NCI-H146 (cell line): ENCODE measurements at places on chromosomes 3 and 15.

- peak; percentile 40 for DNase-seq
Measured at GRCh38 chr3:89577637-89578530, 470.5 kb downstream of the EPHA3 start.

- DNase-seq = no peak
Measured at GRCh38 chr3:34035775-34036174, 237.3 kb downstream of the PDCD6IP start.

- DNase-seq = peak; percentile 19
Measured at GRCh38 chr15:63370764-63371163, 10.9 kb downstream of the CA12 start.

DNA sequence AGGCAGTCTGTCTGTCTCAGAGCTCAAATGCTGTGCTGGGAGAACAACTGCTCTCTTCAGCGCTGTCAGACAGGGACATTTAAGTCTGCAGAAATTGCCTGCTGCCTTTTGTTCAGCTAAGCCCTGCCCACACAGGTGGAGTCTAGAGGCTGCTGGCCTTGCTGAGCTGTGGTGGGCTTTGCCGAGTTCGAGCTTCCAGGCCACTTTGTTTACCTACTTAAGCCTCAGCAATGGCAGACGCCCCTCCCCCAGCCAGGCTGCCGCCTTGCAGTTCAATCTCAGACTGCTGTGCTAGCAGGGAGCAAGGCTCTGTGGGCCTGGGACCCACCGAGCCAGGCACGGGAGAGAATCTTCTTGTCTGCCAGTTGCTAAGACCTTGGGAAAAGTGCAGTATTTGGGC lies 25.0 kb upstream of the RPP14 start:
- DNase-seq = no peak

DNA sequence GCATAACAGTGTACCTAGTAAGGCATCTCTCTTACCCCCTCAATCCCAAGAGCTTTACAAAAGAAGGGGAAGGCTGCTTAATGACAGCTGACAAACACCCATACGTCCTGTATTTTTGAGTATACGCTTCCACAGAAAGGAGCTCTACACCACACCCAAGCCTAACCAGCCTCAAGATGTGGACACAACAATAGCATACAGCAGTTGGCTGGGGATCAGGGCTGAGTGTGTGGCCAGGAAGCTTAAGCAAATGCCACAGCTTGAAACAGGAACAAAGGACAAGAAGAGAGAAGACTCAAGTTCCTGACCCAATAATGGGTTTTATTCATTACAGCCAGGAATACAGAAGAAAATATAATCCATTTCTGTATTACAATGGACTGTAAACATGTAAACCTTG lies 6.9 kb downstream of the HEXA start:
- no peak for DNase-seq

DNA sequence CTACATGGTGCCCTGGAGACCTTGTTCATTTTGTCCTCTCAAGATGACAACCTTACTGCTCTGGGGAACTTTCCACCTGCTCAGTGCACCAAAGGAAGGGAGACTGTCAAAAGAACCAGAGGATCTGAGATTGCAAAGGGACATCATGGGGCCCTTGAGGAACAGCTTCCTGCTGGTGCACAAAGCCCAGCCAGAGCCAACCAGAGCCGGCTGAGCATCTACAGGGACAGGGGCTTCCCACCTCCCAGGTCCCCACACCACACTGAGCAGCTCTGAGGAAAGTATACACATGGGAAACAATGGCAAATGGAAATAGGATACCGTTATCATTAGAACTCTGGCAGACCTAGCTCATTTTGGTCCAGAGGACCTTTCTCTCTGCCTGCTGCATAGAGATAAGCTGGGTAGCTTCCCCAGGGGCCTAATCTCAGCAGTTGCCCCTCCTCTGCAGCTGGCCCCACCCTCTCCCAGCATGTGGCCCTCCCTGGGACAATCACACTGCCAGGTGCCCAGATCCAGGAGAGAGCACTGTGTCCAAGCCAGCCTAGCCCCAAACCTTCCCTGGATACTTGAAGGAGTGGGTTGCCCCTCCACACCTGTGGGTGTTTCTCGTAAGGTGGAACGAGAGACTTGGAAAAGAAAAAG lies 123.4 kb upstream of the PRR20G start:
- DNase-seq = peak; percentile 49

DNA sequence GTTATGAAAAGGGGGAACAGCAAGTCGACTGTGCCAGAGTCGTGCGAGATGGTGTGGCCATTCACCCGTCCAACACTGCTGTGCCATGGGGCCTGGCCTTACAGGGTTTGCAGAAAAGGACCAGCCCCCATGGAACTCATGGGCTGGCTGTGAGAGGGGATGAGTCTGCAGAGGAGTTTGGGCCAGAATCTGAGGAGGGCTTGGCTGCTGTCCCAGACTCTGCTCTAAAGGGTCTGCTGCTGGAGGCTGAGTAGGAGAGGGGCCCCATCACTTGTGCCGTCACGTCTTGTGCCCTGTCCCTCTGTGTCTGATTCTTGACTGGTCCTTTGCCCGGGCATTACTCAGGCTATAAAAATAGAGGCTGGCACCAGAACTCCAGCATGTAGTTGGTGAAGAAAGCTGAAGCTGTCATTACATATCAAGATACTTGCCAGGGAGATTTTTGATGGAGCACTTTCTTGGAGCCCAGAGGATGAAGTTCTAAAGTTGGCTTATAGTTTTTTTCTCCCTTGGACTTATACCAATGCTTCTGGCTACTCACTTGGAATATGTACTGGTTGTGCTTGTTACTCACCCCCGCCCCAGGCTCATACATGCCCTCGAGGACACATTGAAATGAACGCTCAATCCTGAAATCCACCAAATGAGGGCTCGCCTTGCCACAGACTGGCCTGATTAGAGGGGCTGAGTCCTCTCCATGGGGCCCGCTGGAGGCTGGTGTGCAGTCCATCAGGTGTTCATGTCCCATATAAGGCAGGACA lies 10.2 kb downstream of the PXYLP1 start:
- no peak for DNase-seq

DNA sequence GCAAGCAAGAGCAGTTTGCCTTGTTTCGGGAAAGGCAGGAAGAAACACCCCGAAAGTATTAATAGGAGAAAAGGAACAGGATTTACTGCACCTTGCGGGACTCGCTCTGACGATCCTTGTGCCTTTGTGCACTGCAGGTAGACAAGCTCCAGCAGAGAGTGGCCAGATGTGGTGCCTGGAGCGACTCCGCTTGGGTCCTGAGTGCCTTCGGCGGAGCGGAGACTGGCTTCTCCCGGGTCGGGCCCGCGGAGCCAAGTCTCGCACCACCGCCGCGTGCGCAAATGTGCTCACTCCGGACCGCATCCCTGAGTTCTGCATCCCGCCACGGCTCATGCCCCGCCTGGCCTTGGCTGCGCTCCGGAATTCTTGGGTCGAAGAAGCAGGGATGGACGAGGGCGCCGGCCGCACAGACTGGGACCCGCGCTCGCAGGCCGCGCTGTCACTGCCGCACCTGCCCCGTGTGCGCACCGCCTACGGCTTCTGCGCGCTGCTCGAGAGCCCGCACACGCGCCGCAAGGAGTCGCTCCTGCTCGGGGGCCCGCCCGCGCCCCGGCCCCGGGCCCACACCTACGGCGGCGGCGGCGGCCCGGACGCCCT lies 769 bp downstream of the C2CD4A start:
- peak; percentile 67 for DNase-seq

DNA sequence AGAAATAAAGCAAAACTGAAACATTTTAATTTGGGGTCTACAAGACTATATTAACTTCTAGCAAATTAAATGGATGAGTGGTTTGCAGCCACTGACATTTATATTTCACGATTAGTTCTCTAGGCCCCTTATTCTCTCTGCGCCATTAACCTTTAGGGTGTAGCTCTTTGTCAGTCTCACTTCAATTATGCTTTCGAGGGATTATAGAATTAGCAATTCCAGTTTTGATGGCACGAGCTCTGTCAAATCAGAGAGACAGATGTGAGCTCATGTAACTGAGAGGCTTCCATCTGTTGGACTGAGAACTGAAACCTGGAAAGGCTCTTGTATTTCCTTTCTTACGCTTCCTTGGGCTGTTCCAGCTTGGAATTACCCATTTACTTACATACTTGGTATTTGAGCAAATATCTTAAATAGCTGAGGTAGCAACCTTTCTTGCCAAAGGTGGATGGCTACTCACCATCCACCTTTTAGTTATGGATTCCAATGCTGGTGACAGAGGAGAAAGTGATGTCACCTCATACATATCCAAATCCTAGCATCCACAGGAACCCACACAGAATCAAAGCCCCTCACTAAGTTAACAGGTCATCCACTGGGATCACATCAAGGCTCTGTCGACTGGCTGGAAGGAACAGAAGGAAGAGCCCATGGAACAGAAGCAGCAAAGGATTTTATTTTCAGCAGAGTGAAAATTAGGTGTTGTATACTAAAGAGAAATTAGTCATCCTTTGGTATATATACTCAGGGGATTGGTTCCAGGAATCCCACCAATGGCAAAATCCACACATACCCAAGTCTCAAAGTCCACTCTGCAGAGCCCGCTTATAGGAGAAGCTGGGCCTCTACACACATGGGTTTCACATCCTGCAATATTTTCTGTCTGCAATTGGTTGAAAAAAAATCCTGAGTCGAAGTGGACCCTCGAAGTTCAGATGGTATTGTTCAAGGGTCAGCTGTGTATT lies 20.8 kb downstream of the VGLL4 start:
- no peak for DNase-seq

- no peak for DNase-seq
Measured at GRCh38 chr3:61154457-61155198, 96.6 kb downstream of the FHIT start.
